Stimulated activated CD4-positive, alpha-beta T cell treated with anti-CD3 and anti-CD28 coated beads, TNF-alpha, amount 100 ng/mL, for 24 hours (primary cell): ENCODE measurements at places on chromosomes 1 and 21.

- DNase-seq, result no peak
Measured at GRCh38 chr1:11833900-11834299, 13.7 kb downstream of the NPPA start.

DNA sequence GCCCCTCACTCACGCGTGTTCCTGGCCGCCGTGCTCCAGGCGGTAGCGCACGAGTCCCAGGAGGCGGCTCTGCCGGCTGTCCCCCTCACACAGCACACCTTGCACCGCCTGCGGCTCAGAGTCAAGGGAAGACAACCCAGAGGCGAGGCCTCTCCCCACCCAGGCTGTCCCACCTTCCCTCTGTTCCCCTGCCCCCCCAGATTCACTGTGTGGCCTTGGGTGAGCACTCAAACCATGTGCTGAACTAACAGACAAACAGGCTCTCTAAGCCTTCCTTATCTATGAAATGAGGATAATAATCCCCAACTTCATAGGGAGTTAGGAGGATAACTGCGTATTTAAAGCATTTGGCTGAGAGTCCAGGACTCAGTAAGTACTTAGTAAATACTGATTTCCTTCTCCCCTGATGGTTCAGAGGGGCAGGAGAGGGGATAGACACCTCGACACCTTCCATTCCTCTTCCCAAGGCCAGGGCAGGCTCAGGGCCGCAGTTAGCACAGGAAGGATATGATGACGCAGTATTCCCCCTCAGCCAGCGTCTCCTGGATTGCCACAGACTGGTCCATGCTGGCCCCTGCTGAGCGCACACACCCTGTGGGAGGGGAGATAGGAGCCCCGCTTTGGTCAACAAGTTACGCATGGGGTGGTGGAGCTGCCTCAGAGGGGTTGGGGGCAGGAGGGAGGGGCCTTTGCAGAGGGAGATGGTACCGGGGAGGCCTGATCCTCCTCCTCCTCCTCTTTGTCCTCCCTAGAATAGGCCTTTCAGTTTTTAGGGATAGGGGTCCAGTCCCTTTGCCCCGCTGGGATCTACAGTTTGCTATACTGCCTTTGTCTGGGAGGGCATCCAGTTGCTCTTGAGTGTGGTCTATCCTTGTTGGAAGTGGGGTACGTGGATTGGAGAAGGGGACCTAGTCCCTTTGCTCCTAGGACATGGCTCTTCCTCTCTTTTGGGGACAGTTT is 830 bp downstream of the INPP5B start:
- DNase-seq, result no peak

GRCh38 chr1:228778466-228778865 is 43.2 kb downstream of the RHOU start:
- no peak for DNase-seq

DNA sequence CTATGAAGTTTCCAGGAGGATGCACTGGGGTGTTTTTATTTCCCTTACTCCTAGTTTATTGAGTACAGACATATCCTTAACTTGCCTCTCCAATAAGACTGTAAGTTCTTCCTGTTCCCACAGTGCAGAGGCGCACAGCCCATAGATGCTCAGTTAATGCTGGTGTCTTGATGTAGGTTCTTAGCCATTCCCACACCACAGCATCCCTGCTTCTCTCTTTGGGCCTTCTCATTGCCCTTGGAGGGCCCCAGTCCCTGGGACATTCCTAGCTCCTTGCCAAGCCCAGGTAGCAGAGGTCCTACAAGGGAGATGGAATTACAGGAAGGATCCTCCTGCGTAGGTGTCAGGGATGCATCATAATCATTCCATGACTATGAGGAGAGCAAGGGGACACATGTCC is 61.6 kb upstream of the HMGB4 start:
- no peak for DNase-seq

- DNase-seq, result no peak
Measured at GRCh38 chr1:31412732-31413404, at the start of gene SERINC2. Gene SERINC2 (plus strand): TSS chr1:31413213. CDS start chr1:31413266, 53 bp downstream.

DNA sequence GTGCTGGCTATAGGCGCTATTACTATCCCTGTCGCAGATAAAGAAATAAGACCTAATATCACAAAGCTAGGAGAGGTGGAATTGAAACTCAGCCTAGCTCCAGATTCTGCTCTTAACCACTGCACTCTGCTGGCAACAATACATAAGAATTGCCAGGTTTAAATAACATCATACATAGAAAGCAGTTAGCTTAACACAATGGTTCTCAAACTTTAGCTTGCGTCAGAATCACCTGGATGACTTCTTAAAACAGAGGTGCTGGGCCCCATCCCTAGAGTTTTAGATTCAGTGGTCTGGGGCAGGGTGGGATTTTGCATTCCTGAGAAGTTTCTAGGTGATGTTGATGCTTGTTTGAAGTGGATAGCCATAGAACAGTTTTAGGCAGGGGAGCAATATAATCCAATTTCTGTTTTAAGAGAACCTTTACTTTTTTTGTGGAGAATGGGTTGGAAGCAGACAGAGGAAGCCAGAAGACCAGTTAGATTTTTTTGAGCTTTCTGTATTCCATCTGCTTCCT is 1.1 kb upstream of the POMGNT1 start:
- DNase-seq, result no peak

DNA sequence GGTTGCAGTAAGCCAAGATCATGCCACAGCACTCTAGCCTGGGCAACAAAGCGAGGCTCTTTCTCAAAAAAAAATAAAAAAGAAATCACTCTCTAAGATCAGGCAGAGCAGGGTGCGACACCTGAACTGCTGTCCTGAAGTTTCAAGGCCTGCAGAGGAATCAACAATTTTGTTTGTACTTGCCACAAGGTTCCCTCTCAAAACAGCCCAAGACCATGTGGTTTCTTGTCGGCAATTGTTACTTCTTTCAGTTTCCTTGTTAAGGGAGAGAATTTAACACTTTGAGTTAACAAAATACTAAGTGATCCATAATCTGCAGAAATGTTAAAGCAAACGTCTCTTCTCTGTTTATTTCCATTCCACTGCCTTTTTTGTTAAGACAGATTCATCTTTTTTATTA is 36.5 kb downstream of the MACO1 start:
- DNase-seq, result no peak

DNA sequence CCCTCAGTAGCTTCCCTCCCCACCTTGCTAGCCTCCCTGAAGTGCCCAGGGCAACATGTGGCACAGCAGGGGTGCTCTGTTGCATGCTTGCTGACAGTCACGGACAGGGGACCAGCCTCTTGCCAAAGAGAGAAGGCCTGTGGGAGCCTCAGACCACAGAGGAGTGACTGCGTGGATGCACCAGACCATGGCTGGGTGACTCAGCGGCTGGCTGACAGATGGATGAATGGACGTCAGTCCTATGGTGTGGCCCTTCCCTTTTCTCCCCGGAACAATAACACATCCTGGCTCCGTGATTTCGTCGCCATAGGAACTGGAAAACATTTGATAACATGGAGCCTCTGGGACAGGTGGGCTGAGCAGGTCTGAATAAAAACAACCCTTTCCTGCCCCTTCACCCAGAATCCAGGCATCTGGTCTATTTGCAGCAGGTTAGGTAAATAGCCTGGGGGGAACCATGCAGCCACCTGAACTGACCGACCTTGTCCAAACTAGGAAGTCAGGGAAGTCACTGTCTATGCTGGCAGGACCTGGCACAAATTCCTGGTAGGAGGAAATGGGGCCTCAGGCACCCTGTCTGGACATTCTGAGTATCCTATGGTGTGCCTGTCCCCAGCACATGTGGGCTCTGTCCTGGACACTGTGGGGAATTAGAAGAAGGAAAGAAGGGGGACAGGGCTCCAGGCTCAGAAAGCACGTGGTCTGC is 53.3 kb downstream of the NENF start:
- no peak for DNase-seq

DNA sequence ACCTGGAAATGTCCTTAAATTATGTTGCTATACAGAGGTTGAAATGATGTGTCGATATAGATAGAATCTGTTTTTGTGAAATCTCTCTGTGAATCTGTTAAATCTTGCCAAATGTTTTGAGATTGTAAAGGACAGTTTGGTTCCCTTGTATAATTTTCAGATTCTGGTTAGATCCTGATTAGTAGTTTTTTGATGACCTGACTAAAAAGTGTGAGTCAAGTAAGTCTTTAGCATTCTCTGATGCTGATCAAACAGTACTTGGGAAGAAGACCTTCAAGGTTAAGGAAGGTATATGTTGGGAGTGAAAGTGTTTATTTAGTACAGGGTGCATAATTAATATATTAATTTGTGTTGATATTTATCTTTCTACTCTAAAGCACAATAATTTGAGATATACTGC is 32.7 kb downstream of the DDI2 start:
- no peak for DNase-seq

DNA sequence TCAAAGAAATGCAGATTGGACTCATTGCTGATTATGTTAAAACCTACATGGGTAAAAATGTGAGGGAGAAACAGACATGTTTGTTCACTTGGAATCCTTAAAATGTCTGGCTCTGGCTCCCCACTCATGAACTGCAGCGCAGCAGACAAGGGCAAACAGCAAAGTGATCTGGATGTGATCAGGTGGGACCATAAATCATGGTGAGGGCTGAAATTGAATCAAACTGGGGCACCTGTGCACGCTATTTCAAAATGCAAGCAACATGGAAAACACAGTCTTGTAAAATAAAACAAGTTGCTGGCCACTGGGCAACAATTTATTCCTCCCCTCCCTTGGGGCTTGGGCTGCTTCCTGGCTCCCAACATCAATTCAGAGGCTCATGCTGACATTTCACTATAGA is 373.4 kb downstream of the SEC16B start:
- DNase-seq, result no peak
